ENCODE measurements at places on chromosomes 11 and 22.

DNA sequence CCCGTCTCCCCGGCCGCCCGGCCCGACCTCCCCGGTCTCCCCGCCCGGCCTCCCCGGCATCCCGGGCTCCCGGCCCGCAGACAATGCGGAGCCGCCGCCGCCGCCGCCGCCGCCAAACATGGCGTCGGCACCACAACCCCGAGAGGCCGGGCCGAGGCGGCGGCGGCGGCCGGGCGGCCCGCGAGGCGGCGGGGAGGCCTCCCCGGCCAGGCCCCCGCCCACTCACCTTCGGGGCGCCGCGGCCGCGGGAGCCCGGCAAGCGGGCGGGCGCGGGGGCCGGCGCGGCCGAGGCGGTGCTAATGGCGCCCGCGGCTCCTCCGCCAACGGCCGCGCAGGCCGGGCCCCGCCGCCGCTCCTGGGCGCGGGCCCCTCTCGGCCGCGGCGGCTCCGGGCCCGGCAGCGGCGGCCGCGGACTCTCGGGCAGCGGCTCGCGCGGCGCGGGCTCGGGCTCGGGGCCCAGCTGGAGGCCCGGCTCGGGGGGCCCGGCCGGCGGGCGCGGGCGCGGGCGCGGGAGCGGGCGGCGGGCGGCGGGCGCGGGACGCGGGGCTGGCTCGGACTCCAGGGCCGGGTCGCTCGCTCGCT is 311 bp downstream of the BRD1 start:
- DNase-seq = no peak

DNA sequence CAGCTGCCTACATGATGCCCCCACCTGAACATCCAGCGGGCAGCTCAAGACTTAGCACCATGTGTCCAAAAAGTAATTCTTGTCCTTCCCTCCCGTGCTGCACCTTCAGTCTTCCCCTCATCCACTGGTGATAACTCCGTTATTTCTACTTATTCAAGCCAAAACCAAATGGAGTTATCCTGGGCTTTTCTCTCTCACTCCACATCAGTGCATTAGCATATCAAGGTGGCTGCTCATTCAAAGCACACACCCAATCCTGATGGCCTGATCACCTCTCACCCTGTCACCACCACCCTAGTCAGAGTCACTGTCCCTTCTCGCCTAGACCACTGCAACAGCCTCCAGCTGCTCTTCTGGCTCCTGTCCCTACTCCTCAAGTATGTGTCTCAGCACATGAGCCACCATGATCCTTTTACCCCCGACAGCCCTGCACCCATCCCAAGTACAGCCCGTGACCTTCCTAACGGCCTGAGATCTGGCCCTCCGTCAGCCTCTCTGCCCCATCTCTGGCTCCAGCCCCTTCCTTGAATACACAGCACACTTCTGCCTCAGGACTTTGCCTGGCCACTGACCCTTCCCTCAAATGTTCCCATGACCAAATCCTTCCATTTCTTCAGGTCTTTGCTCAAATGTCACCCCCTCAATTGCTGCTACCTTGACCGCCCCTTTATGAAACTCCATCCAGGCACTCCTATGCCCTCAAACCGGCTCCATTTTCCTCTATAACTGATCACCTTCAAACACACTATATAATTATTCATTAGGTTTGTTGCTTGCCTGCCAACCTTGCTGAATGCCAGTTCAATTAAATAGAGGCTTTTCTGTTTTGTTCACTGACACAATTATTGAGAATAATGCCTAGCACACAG is 19.7 kb upstream of the SLC25A1 start:
- DNase-seq = no peak

DNA sequence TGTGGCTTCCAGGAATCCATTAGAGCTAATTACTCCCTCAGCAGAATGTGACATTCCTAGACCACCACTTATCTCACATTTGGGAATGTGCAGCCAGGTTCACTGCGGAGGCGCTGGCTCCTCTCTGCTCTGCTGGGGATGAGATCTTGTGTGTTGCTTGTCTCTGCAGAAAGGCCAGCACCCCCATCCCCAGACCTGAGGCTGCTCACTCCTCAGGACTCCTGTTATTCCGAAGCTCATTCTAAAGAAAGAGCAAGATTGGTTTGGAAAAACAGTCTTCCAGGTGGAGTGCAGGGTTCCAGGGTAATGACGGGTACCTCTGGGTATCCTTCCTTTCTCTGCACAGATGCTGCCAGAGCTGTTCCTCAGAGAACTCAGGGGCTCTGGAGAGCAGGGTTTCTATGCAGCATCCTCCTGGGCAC is 20.8 kb downstream of the RSPH14 start:
- DNase-seq = no peak

DNA sequence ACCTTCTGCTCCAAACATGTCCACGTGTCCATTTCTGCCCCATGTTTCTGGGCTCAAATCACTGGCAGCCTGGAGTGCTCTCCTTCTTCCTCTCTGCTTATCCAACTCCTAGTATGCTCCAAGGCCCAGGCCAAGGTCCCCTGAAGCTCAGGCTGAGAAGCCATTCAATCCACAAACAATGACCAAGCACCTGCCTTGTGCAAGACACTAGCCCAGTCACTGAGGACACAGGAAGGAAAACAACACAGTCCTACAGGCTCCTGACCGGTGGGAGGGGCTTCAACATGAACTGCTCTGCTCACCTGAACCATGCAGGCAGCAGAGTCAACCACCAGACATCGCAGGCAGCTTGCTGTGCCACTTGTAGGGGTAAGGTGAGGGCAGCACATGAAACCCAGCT is 93.6 kb downstream of the RPL27A start:
- no peak for DNase-seq

DNA sequence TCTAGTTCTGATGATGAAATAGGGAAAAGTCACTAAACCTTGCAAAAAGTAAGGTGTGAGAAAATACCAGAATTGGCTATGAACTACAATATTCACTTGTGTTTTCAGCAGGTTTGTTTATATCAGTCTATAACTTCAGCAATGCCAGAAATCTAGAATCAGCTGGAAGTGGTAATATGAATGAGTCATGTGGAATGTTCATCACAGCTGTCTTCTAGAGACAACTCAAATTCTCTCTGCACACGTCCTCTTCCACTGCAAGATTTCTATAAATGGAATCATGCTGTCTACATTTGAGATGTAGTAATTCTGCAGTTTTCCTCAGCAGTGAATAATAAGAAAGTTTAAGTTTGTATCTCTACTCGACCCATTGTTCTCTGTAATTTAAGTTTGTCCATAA is 89.9 kb downstream of the OR4A15 start:
- DNase-seq = no peak

GRCh38 chr11:90593099-90593498 is 370.2 kb upstream of the CHORDC1 start:
- DNase-seq = no peak

DNA sequence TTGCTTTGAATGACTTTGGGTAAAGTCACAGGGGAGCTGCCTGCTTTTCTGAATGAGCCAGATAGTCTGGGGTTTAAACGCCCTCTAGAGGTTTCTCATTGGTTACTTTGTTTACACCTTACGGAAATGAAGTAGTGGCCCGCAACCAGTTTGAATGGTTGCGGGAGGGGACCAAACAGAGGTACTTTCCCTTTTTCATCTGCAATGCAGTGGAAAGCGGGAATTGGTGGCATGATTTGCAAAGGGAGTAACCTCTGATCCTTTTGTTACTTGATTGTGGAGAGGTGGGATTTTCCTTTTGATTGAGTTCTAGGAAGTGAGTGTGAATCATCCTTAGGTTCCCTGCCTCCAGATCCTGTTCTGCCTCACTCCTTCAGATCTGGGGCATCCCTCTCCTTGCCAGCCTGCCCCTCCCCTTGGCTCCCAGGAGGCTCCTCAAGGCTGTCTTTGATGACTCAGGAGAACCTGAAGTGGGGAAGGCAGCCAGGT is 15.9 kb upstream of the GLYATL1 start:
- DNase-seq = peak; percentile 61

GRCh38 chr11:11940551-11940950 is 67.9 kb downstream of the DKK3 start:
- no peak for DNase-seq

DNA sequence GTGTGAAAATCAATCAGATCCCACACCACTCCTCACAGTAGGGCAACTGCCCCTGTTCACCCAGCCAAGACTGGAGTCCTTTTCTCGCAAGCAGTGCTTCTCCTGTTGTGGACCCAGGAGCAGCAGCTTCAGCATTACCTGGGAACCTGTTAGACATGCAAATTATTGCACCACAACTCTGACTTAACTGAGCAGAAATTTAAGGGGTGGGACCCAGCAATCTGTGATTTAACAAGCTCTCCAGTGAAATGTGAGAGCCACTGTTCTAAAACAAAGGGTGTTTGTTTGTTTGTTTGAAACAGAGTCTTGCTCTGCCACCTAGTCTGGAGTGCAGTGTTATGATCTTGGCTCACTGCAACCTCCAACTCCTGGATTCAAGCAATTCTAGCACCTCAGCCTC is 591.4 kb downstream of the SOX6 start:
- no peak for DNase-seq

DNA sequence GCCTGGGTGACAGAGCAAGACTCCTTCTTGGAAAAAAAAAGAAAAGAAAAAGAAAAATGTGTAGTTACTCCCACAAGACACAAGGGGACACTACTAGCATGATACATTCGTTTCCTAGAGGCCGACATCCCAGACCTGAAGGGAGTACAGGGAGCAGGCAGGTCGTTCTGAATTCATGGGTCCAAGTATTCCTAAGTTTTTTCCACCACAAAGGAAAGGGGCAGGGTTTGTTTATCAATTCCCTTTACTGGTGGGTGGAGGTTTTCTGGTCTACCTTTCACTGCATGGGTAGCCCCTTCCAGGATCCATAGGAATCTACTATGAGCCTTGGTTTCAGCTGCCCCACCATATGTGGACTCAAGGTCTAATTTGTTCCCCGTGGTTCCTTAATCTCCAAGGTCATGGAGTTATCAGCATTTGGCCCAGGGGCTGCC is 11.8 kb downstream of the TIGD3 start:
- DNase-seq = peak; percentile 46

- DNase-seq = no peak
Observed at GRCh38 chr11:44159848-44160721, 64.6 kb downstream of the EXT2 start.

DNA sequence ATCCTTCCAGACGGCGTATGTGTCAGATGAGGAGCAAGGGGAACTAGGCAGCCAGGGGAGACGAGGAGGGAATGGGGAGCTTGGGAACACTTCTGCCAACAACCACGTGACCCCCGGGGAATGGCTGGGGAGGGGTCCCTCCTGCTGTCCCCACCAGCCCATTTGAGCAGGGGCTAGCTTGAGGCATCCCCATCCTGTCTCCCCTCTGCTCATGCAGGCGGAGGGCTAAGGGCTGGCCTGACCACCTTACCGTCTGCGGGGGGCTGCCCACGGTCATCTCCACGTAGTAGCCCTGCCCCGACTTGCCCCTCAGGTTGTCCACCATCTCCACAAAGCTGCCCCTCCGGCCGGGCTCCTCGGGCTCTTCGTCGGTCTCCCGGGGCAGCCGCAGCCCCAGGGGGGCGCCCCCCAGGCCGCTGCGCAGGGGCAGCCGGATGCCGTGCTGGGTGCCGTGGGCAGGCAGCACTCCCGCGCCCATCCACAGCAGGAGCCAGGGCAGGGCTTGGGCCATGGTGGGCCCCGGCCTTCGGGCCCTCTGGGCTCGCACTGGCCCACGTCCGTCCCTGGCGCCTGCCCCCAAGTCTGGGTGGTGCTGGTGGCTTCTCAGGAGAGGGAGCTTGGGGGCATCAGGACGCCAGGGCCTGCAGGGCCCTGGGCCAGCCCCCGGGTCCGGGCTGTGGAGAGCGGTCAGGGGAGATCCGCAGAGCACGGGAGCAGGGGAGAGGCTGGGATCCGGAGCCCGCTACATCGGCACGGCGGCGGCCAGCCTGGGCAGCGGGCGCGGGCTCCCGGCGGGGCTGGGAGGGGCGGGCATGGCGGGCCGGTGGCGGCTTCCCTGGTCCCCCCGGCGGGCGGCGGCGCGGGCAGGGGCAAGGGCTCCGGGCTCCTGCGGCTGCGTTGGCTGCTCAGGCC is 515 bp downstream of the BACE1 start:
- DNase-seq = peak; percentile 18

- no peak for DNase-seq
Observed at GRCh38 chr22:40485813-40486667, 115.6 kb downstream of the SGSM3 start.

- no peak for DNase-seq
Observed at GRCh38 chr11:121503051-121503450, 50.3 kb upstream of the SORL1-AS1 start.

DNA sequence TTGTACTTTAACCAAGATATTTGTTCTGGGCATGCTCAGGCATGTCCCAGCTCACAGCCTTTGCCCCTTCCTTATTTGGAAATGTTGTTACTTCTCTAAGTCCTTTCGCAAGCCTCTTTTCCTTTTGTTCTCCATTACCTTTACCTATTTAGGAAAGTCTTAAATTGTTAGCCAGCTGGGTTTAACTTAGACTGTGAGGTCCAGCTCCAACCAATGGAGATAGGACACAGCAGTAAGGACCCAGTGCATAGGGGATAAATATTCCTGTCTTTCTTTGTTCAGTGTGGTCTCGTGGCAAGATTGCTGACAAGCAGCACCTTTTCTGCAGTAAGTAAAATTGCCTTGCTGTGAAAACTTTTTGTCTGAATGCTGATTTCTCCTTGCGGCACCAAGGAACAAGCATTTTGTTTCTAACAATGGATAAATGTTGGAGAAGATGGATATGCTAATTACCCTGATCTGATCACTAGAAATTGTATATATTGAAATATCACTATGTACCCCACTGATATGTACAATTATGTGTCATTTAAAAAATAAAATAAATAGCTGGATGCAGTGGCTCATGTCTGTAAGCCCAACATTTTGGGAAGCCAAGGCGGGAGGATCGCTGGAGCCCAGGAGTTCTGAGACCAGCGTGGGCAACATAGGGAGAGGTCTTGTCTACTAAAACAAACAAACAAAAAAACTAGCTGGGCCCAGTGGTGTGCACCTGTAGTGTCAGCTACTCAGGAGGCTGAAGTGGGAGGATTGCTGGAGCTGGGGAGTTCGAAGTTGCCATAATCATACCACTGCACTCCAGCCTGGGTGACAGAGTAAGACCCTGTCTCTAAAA is 31.9 kb upstream of the FTH1 start:
- no peak for DNase-seq

DNA sequence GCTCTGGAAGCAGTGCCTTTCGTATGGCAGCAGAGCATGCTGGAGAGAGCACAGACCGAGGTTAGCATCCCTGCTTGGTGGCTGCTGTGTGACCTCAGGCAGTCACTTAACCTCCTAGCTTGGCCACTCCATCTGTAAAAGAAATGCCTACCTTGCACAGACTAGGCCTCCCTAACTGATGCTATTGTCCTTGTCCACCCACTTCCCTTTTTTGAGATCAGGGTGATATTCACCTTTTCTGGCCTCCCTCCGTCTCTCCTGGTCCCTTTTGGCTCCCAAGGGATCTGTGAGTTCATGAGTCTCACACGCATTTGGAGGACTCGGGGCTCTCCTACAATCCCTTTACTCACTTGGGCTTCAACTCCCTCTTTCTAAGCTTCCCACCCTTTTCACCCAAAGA is 37.2 kb downstream of the TECTA start:
- no peak for DNase-seq

- peak; percentile 12 for DNase-seq
Observed at GRCh38 chr22:29623553-29624169, 20.2 kb downstream of the NF2 start.

DNA sequence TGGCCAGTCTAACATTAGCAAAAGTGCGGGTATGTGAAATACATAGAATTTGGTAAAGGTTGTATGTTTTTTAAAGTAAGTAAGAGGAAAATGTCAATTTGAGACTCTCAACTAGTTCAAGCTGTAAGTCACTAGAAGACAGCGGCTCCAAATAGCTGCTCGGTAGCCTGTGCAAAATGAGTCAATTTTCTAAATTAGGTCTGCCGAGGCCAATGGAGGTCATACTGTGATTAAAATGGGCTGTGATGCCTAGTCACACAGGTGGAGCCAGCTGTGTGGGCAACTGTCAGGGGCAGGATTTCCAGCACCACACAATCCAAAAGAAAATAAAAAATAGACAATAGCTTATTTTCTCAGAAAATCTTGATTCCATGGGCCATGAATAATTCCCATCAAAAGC is 32.3 kb downstream of the KCNA4 start:
- no peak for DNase-seq

All from activated naive CD4-positive, alpha-beta T cell treated with anti-CD3 and anti-CD28 coated beads for 36 hours (primary cell).